Fibroblast of pulmonary artery (primary cell): ENCODE measurements at places on chromosomes 11 and 22.

- no peak for DNase-seq
These were observed 30.2 kb downstream of the USP47 start for GRCh38 chr11:11871991-11872401.

DNA sequence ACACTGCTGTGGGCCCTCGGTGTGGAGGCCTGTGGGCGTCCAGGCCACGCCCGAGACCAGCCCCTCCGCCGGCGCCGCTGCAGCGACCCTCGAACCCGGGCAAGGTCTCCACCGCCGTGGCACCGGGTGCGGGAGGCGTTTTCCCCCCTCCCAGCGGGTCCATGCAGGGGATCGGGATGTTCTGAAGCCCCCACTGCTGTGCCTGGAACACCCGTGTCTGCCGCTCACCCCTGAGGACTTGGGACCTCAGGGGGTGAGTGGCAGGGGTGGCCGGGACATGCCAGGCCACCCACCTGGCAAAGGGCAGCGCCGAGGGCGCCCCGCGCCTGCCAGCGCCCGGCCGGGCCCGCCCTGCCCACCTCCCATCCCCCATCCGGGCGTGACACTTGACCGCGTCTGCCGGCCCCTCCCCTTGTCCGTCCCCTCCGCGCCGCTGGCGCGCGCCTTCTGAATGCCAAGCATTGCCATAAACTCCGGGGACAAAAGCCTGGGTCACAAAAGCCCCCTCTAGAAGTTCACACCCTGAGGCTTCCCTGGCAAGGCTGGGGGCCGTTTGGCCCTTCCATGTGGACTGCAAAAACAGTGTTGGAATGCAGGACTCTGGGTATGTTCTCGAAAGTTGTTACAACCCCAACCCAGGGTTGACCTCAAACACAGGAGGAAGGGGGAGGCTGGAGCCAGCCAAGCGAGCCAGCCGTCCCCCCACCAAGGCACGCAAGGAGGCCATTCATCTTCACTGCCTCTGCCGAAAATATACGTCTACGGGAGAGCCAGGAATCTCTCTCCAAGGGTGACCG is 819 bp upstream of the KCNQ1OT1 start:
- no peak for DNase-seq

GRCh38 chr11:46386674-46387073 is 4.9 kb downstream of the CHRM4 start:
- no peak for DNase-seq

DNA sequence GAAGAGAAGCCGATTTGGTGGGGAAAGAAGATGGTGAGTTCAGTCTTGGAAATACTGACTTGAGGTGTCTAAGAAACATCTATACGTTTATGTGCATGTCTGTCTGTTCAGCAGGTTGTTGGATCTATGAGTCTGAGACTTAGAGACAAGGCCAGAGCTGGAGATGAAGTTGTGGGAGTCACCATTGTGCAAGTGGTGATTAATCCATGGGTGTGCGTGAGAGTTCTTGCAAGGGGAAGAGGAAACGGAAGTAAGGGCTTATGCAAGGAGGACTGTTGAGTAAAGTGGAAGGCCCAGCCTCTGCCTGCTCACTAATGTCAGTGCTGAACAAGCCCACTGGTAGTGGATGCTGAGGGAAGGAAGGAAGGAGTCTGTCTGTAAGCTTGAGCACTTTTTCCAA is 9.7 kb downstream of the TMEM45B start:
- DNase-seq = peak; percentile 97

GRCh38 chr11:110883256-110883655 is 171.0 kb upstream of the ARHGAP20 start:
- peak; percentile 48 for DNase-seq

DNA sequence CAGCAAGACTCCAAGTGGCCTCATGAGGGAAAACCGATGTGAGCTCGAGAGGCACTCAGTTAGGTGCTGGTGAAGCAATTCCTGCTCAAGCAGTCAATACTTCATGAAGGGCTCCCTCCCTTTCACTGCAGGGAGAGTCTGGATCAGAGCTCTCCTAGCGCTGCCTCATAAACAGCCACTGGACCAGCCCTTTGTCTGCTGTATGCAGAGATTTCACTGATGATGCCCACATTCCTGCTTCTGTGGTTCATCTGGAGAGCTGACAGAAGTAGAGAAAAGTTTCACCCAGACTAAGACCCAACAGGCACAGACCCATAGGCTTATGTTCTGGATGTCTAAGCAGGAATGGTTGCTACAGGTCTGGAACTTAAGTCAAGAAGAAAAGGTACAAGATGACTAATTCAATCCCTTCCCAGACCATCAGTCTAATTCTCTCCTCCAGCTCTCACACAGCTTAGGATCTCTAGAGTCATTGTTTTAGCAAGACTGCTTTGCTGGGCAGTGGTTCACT is 4.0 kb downstream of the UCP2 start:
- DNase-seq = no peak

- peak; percentile 84 for DNase-seq
These were observed 4.6 kb downstream of the ADM start for GRCh38 chr11:10309163-10310093.

GRCh38 chr22:44894321-44894720 is 115.5 kb downstream of the PHF21B start:
- DNase-seq = no peak

DNA sequence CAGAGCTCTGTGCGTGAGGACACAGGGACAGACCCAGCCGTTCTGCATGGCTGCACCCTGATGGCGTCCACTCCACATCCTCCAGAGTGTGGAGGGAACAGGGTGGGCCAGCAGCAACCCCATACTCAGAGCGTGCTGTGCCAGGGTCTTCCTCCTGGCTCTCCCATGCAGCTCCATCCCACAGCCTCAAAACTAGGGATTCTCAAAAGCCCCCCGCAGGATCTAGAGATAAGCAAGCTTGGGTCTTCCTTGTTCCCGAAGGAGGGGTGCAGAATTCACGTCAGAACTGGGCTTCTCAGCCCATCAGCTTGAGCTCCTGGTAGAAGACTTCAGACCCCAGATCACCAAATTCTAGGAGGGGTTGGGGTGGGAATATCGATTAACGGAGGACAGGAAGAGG is 858.8 kb downstream of the TBC1D22A start:
- no peak for DNase-seq

DNA sequence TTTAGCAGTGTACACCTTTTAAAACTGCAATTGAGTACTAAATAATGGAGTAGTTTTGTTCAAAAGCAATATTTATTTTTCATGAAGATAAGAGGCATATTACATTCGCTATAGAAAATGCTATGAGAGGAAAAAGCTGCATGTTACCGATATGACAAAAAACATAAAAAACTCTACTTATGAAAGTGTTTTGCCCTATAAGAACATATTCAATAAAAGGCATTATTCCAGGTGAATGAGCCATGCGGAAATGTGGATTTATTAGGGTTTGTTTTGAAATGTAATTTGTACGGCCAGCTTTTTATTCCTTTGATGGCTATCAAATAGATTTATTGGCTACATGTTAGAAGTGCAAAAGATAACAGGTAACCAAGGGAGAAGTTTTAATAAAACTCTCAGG is 129.3 kb upstream of the DDI1 start:
- DNase-seq = no peak

- no peak for DNase-seq
These were observed 802.4 kb downstream of the TBC1D22A start for GRCh38 chr22:47564651-47565434.

GRCh38 chr11:10797001-10797400 is 11.7 kb downstream of the EIF4G2 start:
- DNase-seq = no peak
